ENCODE measurements at places on chromosomes 7 and 10. TPM values are rescaled to one million over a fixed set of nuclear protein-coding genes. Genes with fewer than 3 reads are reported as not detected.

Gene ST8SIA6
- total RNA-seq, result 0.25 TPM

Gene CLDN3
- total RNA-seq, result 0.26 TPM

Gene HYCC1
- total RNA-seq, result 36.0 TPM

Gene GCK
- total RNA-seq, result 0.38 TPM

Gene UPK3BL1
- total RNA-seq, result 2.4 TPM

Gene ACHE
- total RNA-seq, result 1.2 TPM

All from dermis microvascular lymphatic vessel endothelial cell (primary cell).